ENCODE measurements at places on chromosomes 13 and 19.

DNA sequence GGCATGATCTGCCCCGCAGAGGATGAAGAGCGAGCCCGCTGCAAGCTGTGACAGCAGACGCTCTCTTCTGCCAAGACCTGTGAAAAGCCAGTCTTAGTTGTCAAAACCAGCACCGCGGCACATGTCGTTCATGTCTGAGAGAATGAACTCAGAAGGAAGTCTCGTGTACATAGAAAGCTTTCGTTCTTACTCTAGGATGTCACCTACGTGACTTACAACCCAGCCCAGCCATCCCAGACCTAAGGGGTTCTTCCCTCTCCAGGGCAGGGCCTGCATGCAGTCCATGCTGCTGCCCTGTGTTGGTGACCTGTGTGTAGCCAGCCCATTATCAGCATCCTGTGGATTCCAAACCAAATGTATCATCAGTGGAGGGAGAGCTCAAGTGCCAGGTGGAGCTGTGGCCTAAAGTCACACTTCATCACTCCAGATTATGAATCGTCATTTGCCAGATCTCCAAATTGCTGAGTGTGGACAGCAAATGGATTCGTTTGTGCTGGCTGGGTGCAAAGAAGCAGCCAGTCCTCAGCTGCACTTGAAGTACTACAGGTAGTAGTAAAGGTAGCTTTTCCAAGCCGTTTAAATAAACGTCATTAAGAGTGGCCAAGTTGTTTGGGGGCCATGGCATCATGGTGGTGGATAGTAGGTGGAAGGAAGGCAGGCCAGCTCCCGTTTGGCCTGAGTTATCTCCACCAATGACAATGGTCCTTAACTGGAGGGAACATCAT is 73.9 kb upstream of the GPR183 start:
- no peak for DNase-seq

- DNase-seq: no peak
Measured at GRCh38 chr19:29255006-29255405, 42.1 kb upstream of the UQCRFS1 start.

- no peak for DNase-seq
Measured at GRCh38 chr19:30269638-30270037, 102.5 kb upstream of the ZNF536 start.

GRCh38 chr19:6056801-6057650 is 53.3 kb downstream of the RFX2 start:
- DNase-seq: peak; percentile 98

- DNase-seq: no peak
Measured at GRCh38 chr19:30086916-30087315, 144.9 kb downstream of the URI1 start.

DNA sequence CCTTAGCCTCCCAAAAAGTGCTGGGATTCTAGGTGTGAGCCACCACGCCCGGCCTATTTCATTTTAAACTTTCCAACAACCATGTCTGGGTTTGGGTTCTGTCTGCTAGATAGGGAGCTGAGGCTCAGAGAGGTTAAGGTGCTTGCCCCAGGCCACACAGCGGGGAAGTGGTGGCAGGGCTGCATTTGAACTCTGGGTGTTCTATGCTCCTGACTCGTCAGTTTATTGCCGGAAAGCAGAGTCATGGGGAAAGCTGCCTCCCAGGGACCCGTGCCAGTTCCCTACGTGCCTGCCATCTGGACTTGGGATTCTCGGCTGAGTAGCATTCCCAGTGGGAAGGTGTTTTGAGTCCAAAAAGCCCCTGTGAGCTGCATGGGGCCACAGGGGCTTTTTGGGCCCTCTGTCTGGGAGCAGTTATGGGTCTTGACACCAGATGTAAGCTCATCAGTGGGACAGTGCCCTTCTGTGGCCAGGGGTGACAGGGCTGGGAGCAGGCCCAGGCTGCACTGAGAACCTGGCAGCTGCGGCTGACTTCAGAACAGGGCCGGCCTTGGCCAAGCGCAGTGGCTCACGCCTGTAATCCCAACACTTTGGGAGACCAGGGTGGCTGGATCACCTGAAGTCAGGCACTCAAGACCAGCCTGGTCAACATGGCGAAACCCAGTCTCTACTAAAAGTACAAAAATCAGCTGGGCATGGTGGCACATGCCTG is 10.9 kb downstream of the RFX1 start:
- DNase-seq: peak; percentile 34

DNA sequence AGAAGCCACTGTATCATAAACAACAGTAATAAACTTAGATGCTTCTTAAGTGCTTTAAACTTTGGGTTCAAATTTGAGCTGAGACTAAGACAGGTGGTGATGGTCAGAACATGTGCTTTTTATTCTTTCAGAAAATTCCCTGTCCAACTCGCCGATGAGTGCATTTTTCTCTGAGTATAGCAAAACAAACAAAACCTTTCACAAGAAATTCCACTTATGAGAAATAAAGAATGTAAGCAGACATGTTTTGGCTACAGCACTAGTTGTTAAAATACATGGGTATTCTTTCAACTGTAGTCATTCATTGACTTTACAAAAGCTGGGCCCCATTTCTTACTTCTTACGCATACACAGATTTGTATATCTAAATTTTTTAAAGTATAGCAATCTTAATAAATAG is 125.6 kb downstream of the SPRY2 start:
- no peak for DNase-seq

DNA sequence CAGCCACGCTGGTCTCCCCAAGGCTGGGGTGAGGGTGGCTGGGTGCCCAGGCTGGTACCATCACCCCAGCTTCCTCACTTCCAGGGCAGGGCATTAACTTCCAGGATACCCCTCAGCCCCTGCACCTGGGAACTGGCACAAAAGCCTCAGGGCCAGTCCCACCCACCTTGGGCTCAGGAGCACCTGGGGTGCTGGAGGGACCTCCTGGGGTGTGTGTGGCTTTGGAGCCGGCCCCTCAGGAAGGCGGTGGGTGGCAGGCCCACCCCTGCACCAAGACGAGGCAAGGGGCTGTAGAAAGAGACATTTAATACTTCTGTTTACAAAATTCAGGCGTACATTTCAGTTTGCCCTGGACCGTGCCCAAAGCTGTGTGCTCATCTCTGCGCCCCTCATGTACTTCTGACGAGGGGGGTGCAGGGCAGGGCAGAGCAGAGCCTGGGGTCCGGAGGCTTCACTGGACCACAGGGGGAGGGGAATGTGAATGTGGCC is 16.8 kb downstream of the MPND start:
- DNase-seq: no peak

GRCh38 chr13:31427151-31428100 is 227.7 kb downstream of the B3GLCT start:
- DNase-seq: peak; percentile 59

GRCh38 chr13:98632961-98633360 is 56.1 kb upstream of the STK24 start:
- no peak for DNase-seq

GRCh38 chr19:48607359-48607755 is 815 bp downstream of the SPACA4 start:
- no peak for DNase-seq

- DNase-seq: no peak
Measured at GRCh38 chr13:45896285-45896684, 44.7 kb upstream of the SIAH3 start.

All from dermis blood vessel endothelial cell (primary cell).